Fibroblast of upper back skin (primary cell): ENCODE measurements at places on chromosomes 5 and 9.

DNA sequence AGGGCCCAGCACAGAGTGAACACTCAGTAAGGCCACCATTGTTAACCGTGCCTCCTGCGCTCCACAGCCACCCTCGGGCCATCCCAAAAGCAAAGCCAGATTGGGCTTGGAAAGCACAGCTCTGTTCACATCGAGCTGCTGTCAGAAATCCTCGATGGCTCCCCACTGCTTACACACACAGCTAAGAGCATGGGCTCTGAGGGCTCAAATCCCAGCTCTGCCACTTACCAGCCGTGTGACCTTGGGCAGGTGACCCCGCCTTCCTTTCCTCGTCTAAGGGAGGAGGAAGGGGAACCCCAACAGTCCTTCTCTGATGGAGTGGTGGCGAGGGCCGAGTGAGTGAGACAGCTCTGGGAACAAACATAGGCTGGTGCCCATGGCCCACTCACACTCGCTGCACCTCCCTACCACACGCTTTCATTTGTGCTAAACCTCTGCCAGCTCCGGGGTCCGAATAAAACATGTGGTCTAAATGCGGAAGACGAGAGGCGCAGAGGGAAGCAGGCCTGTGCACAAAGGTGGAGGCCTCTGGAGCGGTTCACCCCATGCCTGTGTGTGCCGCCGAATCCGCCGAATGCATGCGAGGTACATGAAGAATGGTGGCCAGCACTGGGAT is 139.3 kb downstream of the PAX5 start:
- DNase-seq = no peak

GRCh38 chr5:135139381-135140134 is 105.5 kb upstream of the PITX1 start:
- DNase-seq = peak; percentile 92

GRCh38 chr9:33645706-33646105 is 121.7 kb downstream of the ANKRD18B start:
- DNase-seq = no peak

- no peak for DNase-seq
Measured at GRCh38 chr5:92946546-92946945, 634.5 kb downstream of the NR2F1-AS1 start.

DNA sequence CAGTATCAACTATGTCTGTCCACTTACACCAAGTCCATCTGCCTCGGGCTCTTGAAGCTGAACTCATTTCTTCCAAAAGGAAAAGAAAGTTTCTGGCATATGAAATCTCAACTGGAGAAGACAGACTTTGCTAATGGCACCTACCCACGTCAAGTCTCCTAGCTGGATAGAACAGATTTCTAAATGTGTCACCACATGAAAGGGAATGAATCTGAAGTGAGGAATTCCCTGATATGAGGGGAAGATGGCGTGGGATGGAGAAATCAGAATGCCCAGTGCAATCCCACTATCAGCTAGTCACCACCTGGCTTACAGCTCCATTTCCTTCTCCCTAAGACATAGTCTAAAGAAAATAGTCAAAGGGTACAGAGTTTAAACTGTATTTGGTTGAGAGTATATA is 144.7 kb downstream of the PAPPA start:
- no peak for DNase-seq

DNA sequence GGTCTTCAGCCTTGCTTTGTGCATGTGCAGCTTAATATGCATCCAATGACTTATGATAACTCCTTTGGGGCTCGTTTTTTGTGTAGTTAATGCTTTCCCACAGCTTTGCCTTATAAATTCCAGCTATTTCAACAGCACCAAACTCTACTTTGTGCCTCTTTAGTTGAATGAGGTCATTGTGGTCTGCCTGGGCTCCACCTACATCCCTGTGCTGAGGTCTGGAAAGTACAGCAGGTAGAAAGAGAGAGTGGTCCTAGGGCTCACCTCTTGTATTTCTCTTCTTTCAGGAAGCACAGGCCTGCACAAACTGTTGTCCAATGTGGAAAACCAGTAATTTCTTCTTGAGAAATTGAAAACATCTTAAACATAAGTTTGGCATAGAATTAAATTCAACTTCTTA is 167.2 kb downstream of the XRCC4 start:
- no peak for DNase-seq

- DNase-seq = no peak
Measured at GRCh38 chr9:93225417-93225816, 41.5 kb downstream of the WNK2 start.

GRCh38 chr5:168646335-168646734 is 67.2 kb upstream of the PANK3 start:
- peak; percentile 22 for DNase-seq

GRCh38 chr9:84419031-84419602 is 78.6 kb upstream of the SLC28A3 start:
- DNase-seq = no peak

GRCh38 chr9:98917746-98918487 is 25.8 kb upstream of the COL15A1 start:
- no peak for DNase-seq

- no peak for DNase-seq
Measured at GRCh38 chr5:110268985-110269384, 457.5 kb downstream of the TMEM232 start.

DNA sequence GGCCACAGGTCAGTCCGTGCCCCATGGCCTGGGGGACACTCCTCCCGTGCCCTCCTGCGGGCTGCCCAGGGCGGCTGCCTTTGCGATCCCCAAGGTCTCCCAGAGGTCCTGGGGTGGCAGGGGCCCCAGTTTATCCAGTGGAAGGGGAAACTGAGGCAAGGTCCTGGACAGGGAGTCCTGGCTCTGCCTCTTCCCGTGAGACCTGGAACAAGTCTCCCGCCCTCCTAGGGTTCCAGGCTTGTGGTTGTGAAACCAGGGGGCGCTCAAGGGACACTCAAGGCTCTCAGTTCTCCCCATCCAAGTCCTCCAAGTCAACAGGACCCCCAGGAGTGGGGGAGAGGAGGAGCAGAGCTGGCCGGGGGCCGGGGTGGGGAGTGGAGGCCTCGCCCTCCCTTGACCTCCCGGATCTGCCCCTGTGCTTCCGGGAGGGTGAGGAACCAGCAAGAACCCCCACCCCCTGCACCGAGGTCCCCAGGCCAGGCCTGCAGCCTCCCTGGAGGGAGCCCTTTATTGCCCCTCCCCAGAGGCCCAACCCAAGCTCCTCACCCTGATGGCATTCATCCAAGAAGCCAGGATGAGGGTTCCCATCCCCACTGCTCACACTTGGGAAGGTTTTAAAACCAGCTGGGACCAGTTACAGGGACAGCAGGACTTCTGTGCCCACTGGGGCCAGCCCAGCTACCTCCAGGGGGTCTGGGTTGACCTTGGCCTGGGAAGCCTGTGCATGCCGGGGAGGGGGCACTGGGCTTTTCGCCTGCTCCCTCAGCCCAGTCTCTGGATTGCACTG is 24.7 kb upstream of the TMEM250 start:
- peak; percentile 16 for DNase-seq

DNA sequence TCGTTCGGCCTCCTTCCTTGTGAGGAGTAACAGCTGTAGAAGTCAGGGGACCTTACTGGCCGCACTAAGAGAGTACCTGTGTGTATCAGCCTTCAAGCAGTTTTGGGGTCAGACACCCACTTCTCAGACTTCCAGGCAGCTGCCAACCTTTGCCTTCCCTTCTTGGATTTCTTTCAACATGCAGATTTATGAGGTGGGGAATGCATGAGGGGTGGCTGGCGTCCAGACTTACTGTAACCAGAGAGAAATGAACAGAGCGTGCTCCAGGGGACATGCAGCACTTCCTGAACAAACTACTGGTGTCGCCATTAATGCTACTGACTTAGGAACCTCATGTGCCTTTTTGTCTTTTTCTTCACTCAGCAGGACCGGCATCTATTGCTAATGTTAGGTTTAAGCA is 46.7 kb downstream of the INSYN2B start:
- DNase-seq = peak; percentile 40

GRCh38 chr9:94981723-94982090 is 255.2 kb downstream of the AOPEP start:
- DNase-seq = no peak

DNA sequence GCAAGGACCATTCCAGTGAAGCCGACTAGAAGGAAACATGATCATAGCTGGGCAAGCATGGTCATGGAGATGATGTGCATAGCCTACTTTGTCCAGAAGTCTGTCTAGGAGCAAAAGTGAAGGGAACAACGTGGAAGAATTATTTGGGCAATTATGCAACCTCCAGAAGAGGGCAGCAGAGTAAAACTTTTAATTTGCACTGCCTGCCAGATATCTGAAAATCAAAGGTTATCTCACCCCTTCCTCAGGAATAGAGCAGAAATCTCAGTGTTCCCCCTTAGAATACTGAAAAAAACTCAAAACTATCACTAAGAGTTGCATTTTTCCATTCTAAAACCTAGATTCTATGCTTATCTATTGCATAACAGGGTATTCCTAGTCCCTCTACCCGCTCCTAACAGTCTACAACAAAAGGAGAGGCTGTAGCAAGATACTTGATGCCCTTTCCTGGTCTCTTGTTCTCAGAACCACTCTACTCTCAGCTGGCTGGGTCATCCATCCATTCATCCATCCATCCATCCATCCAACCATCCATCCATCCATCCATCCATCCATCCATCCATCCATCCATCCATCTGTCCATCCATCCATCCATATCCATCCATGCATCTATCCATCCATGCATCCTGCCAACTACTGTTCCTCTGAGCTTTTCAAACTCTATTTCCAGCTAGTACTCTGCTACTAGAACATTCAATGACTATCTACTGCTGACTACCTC is 8.4 kb upstream of the SETD9 start:
- DNase-seq = peak; percentile 46

DNA sequence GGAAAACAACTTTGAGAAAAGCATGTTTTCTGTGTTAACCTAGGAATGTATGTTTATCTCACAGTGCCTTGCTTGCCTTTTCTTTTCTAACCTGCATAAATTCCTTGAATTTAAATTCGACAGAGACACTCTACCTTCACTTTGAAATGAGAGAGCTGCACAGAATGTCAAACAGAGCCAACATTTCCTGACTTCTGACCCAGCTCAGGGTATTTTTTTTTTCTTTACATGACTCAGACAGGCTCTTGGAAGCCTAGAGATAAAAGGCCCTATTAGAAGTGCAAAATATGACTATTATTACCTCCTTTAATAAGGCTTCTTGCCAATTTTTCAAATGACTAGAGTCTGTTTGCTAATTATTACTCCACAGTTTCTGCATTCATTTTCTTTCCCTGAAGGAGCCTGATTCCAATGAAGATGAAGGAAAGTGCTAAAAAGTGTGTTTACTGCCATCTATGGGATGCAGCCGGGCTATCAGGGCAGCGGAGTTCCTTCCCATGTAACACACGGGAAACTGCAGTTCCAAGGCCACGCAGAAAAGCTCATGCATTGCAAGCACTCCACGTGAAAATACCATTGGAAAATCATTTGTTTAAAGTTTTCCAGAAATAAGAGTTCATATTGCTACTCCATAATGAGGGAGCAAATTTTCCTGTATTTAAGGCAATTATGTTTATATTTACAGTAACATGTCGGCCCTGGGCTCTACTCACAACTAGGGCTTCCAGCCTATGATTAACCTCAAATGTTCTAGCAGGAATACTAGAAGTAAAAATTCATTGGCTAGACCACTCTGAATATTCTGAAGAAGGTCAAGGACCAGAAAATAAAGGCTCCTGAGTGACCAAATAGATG is 485.6 kb downstream of the ZSWIM6 start:
- peak; percentile 59 for DNase-seq

- DNase-seq = no peak
Measured at GRCh38 chr5:148352696-148353095, 17.3 kb downstream of the SPINK9 start.

DNA sequence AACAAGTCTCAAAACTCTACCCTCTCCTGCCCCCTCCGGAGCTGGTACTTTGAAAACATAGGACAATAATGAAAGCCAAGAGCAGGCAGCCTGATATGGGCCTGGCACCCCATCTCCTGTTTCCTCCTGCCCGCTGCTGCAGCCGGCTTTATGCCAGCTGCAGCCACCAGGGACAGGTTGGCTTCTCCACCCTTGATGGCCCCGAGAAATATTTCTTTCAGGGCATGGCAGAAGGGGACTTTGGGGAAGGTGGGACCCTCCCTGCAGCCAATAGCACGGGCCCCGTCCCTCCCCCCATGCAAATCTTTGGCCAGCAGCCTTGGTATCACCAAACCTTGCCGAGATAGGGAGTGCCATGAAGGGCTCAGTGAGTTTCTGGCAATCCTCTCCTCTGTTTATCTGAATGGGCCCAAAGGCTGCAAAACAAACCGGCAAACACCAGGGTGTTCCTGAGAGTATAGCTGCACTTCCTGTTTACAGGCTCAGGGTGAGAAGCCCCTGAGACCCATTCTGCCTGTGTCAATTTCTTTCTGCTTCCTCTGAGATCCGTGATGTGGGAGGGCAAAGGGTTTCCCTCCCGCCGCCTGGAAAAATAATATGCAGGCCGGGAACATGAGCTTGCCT is 73.4 kb upstream of the BOD1 start:
- DNase-seq = no peak

- no peak for DNase-seq
Measured at GRCh38 chr5:1983919-1984695, 101.4 kb upstream of the IRX4 start.

GRCh38 chr5:65395526-65396155 is 86.1 kb downstream of the ADAMTS6 start:
- DNase-seq = no peak

DNA sequence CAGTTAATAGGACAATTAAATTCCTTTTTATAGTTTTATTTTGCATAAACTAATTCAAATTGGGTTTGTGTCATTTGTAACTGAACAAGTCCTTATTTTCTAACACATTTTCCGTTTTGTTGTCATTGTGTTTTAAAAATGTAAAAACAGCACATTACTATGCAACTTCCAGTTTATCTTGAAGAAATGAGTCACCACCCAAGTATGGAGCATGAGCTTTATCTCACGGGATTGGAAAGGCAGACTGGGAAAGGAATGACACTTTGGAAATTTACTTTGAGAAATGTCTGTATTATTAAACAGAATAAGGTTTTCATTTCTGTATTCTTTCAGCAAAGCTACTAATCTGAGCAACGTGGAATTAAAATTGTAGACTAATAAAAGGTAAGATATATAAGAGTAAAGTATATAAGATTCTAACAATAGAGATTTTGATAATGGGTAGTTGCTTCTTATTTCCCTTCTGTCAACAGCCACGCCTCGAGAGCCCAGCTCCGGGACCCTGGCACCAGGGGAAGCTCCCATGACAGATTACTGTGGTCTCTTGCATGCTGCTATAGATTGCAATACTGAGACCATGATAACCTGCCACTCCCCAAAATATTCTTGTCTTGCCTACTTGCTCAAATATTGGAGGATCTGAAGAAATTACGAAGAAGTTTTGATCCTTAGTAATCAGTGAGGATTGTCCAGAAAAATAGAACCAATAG is 433.1 kb downstream of the CHSY3 start:
- DNase-seq = peak; percentile 78

GRCh38 chr9:68500457-68501381 is 40.0 kb downstream of the TMEM252 start:
- DNase-seq = peak; percentile 47

DNA sequence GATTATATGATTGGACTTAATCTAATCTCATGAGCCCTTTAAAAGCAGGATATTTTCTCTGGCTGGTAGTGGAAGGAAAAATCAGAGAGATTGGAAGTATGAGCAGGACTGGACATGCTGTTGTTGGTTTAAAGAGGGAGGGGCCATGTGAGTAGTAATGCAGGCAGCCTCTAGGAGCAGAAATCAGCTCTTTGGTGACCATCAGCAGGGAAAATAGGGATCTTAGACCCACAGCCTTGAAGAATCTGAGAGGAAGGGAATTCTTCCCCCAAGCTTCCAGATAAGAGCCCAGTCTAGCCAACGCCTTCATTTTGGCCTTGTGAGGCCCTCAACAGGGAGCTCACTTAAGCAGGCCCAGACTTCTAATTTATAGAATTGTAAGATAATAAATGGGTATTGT is 9.5 kb downstream of the SH3GL2 start:
- no peak for DNase-seq

GRCh38 chr9:109981091-109981490 is 201.1 kb downstream of the PALM2AKAP2 start:
- no peak for DNase-seq
